ENCODE measurements at places on chromosomes 4 and X. TPM values are rescaled to one million over a fixed set of nuclear protein-coding genes. Genes with fewer than 3 reads are reported as not detected.

GRCh38 chrX:151712253-151712652, 3.6 kb upstream of the FATE1 start:
- DNase-seq, result no peak
- H3K4me3 ChIP-seq, result no peak overlapping the region
- peaks cover 2% of the 10 kb centered on the region for H3K36me3 ChIP-seq
- H3K27ac ChIP-seq, result no peak overlapping the region

GRCh38 chrX:154384284-154384892, 5.3 kb downstream of the EMD start:
- H3K27ac ChIP-seq, result no peak overlapping the region
- no peaks in the 10 kb centered on the region for H3K27me3 ChIP-seq

SH2D1A gene
- total RNA-seq, result not detected

DNA sequence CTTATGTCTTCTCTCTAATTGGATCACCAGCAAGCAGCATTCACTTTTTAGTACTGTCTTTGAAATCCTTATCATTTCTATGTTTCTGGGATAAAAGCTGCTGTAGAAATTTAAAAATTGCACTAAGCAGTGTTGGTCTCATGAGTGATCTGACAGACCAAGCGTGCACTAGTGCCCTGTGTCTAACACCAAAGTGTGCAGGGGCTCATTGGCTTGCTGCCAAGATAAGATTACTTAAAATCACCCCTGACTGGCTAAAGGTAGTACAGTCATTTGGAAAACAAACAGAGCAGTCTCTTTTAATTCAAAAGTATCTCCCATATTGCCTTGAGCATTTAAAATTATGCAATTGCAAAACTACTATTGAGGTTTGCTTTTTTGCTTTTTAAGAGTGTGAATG, 304.6 kb downstream of the ARAP2 start:
- DNase-seq, result no peak
- no peaks in the 10 kb centered on the region for H3K36me3 ChIP-seq
- no peaks in the 10 kb centered on the region for H3K4me1 ChIP-seq
- no peaks in the 10 kb centered on the region for H3K27me3 ChIP-seq
- no peak overlapping the region for H3K4me3 ChIP-seq

All from H9 (cell line).